ENCODE measurements at places on chromosomes 2 and 18.

DNA sequence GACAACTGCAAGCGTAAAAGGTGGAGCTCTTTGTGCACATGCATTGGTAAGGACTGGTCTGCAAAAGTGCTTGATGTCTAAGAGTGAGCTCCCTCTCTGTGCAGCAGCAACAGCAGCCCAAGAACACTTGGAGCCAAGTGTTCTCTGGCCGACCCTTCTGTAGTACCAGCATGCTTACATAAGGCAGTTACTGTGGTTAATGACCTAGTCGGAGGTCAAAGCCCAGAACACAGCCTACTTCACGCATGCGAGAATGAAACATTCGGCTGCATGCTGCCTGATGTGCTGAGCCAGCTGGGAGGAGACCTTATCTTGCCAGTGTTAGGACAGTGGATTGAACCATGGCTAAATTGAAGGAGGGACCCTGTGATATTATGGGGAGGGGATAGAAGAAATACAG, 21.3 kb downstream of the NCAPH start:
- no peak for DNase-seq

GRCh38 chr2:200302940-200303727, 3.4 kb upstream of the SPATS2L start:
- DNase-seq: no peak

DNA sequence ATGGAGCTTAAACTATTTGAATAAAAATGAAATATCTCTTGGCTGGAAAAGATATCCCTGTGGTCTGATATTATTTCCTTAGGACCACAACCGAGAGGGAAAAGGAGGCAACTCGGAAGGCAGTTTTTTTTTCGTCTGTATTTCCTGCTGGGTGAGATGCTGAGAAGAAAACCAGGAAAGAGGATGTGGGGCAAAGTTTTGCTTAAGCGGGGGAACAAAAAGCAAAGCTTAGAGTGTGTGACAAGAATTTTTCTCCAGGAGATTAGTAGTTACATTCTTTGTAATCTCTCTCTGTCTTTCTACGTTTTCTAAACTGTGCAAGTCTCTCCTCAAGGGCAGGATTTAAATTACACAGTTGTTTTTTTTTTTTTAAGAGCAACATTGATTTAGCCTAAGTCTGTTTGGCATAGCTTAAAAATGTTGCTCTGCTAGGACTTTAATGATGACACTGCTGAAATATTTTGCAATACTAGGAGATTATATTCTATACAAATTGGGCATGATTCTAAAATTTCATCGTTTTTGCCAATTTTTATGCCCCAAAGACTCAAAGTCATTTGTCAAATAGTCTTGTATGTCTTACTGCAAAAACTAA, 258.5 kb downstream of the KCNS3 start:
- DNase-seq: no peak

DNA sequence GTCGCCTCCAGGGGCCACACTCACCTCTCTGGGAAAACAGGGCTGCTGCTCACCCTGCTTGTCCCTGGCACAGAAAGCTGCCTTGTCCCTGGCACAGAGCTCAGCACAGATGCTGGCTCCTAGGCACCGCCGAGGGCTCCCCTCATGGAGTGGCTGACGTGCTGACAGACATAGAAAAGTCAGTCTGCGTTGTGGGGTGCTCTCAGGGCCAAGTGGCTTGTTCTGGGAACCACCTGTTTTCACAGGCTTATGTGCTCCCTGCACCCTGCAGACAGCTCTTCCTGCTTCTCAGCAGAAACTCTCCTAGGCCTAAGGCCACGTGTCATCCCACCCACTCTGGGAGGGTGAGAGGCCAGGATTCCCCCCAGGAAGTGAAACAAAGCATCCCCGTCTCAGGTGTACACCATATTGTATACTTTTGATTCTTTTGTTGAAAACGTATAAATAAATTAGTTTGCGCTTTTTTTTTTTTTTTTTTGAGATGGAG, 84.7 kb upstream of the TMEM200C start:
- DNase-seq: no peak

GRCh38 chr18:79575891-79576685, 103.5 kb upstream of the CTDP1 start:
- no peak for DNase-seq

DNA sequence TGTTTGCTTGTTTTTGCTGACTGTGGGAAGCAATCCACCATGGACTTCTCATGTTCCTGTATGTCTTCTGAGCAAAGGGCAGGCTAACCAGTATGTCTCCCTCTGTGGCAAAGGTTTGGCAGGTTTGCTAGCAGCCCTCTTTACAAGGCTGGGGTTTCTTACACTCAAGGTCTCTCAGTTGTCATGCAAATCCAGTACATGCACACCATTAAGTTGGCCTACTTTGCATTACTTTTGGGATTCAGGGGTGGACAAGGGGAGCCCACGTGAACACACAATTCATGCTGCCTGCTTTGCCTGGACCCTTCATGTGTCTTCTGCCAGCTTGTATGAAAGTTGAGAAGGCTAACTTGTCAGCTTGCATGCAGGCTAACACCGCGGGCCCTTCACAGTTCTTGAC, 134.9 kb downstream of the LRRTM4 start:
- DNase-seq: no peak

- DNase-seq: no peak
Observed at GRCh38 chr2:41899189-41899588, 148.6 kb upstream of the PKDCC start.

DNA sequence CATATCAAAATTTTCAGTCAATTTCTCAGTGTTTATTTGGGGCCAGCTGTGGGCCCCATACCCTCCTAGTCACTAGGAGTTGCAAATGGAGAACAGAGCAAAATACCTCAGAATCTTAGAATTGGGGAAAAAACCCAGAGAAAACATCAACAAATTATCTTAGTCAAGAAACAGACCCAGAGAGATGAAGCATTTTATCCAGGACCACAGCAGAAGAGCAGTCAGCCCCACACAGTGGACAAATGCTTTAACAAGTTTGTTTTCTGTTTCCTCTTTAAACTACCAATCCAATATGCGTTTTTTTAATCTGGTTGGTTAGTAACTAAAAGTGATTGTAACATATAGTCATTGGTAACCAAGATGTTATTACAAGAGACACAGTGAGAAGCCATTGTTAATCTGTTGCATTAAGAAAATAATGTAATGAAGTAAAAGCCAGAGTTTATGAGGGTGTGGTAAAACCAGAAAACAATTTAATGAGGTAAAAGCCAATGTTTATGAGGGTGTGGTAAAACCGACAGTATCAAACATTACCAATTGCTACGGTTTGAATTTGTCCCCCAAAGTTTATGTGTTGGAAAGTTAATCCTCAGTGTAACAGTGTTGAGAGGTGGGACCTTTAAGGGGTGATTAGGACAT, 60.7 kb upstream of the COX7A2L start:
- no peak for DNase-seq

DNA sequence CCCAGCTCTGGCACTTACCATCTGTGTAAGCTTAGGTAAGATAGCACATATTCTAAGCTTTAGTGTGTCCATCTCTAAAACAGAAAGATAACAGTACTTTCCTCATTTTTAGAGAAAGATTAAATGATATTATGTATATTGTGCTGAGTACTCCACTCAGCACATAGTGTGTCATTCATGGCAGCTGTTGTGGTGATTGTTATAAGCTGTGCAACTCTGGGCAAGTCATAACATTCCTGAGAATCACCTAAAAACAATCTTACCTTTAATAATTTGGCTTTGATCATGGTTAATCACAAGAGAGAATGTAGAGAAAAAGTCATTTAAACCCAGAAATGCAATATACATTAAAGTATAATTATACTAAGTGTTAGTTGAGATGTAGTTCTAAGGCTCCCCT, 391.5 kb downstream of the GALNT13 start:
- no peak for DNase-seq

DNA sequence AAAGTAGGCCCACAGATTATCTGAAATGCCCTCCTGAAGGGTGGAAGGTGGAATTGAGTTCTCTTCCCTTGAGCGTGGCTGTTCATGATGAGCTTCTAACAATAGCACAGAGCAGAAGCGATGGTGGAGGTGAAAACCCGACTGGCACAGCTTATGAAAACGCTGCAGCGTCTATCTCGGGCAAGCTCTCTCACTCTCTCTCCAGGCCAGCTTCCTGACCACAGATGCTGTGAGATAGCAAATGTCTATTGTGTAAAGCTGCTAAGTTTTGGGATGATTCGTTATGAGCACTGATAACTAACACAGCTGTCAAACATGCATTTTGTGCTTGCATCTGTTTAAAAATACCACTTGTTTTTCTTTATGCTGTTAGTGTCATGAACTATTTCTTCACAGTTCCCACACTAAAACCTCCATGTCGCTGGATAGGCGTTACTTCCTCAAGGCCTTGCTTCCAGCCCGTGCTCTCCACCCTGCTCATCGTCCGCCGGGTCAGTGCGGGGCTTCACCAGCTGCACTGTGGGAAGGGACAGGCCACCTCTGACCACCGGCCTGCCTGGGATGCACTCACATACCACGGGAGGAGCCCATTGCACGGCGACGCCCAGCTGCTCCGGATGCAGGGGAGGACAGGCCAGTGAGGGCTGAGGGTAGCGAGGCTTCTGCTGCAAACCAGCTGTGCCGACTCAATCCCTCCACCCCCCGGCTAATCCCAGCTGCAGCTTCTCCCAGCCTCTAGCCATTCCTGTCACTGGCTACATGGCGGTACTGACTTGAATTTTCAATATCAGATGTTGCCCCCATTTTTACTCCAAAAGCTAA, 60.0 kb upstream of the OTOS start:
- no peak for DNase-seq

- no peak for DNase-seq
Observed at GRCh38 chr18:55220523-55220922, 261.3 kb upstream of the CCDC68 start.

DNA sequence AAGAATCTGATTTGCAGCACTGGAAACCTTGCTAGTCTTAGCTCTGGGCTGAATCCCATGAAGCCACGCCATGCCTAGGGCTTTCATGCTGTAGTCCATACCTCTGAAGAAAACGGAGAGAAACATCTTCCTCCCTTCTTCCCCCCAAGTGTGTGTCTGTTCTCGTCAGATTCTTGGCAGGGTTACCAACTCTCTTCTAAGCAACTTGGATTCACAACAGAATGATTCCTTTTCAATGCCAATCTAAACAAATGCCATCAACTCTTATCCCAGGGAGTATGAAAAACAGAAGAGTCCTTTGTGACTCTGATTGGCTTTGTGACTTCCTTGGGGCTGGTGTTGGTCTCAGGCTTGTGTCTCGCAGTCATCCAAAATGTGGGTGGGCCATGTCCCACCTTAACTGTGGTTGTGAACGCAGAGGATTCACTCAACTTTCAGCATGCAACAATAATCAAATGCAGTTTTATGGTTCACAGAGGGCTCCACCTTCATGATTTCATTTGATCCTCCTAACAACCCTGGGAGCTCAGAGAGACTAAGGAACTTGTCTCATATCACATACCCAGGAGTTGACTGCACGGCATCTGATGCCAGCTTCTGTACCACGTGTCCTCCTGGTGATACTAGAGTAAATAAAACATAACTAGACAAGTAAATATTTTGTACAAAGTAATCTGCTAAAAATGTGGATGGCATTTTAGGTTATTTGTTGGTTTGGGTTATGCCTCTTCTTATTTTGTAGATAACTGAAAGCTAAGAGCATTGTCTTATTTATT, 186.0 kb upstream of the TNP1 start:
- no peak for DNase-seq

GRCh38 chr2:57278451-57278850, 768.2 kb upstream of the VRK2 start:
- no peak for DNase-seq

GRCh38 chr2:46305187-46305586, 8.0 kb downstream of the EPAS1 start:
- DNase-seq: no peak

GRCh38 chr2:189088591-189089205, 90.9 kb downstream of the COL5A2 start:
- no peak for DNase-seq

- DNase-seq: no peak
Observed at GRCh38 chr2:63984606-63985359, 34.4 kb downstream of the VPS54 start.

DNA sequence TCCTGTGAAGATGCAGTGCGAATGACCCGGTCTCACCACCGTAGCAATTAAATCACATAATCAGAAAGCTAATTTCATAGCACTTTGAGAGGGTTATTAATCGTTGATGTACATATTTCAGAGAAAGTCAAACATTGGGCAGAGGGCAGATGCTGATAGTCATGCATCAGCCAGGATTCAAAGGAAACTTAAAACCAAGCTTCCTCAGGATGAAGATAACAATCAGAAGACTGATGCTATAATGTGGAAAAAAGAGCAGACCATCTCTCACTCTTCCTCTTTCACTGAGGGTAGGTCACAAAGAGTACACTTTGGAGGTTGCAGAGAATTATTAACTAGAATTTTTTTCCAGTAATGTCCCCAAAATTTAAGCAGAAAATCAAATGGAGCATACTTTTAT, 1027.7 kb upstream of the ZEB2 start:
- DNase-seq: no peak

DNA sequence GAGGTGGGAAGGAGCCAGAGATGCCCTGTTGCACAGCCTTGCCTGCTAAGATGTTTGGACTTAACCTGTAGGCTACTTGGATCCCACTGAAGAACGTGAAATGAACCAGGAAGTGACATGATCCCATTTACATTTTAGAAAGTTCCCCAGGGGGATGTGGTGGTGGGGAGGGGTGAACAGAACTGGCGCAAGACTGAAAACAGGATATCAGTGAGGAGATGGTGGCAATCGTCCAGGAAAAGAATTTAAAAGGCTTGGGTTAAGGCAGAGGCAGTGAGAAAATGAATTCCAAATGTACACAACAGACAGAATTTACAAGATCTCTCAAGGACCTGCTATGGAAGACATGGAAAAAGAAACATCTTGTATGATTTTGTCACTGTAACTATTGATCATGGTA, 42.3 kb downstream of the SULT1C2 start:
- DNase-seq: no peak

- DNase-seq: no peak
Observed at GRCh38 chr2:74953796-74954499, 4.5 kb upstream of the POLE4 start.

DNA sequence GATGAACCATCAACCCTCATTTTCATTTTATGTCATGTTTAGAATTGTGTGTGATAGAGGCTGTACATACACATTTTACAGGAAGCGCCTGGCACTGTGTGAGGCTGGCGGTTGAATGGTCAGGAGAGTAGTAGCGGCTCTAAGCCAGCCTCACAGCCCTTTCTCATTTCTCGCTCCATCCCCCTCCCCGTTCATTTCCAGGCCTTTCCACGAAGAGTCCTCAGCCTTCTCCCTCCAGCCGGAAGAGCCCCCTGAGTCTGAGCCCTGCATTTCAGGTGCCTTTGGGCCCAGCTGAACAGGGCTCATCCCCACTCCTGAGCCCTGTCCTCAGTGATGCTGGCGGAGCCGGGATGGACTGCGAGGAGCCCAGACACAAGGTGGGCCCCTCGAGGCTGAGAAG, 51.8 kb downstream of the STK25 start:
- DNase-seq: no peak

Measured in stimulated activated CD8-positive, alpha-beta memory T cell treated with anti-CD3 and anti-CD28 coated beads, Interleukin-7, amount 100 ng/mL, for 1 hour (primary cell).